Sigmoid colon (tissue), 7 donors: ENCODE measurements at places on chromosomes 1 and 21. TPM values are rescaled to one million over a fixed set of nuclear protein-coding genes. Genes with fewer than 3 reads are reported as not detected.

GRCh38 chr1:226447932-226448665 lies 40.2 kb upstream of the PARP1 start:
- H3K27me3 ChIP-seq, result no peaks in the 10 kb centered on the region
- H3K27ac ChIP-seq, result no peak overlapping the region
- no peak overlapping the region for H3K4me3 ChIP-seq

DNA sequence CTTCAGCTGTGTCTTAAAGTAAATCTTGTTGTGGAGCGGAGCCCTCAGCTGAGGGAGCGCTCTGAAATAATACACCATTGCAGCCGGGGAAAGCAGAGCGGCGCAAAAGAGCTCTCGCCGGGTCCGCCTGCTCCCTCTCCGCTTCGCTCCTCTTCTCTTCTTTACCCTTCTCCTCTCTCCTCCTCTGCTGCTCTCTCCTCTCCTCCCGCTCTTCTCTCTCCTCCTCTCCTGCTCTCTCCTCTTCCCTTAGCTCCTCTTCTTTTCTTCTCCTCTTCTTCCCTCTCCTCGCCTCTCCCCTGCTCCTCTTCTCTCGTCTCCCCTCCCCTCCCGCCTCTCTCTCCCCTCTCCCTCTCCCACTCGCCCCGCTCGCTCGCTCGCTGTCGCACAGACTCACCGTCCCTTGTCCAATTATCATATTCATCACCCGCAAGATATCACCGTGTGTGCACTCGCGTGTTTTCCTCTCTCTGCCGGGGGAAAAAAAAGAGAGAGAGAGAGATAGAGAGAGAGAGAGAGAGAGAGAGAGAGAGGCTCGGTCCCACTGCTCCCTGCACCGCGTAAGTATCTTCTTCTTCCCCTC lies at the start of gene PROX1:
Gene PROX1, plus strand, starts transcription at position 47 of the 580 bp plus-strand sequence. CDS start 8,563 bp downstream, outside the sequence.
- DNase-seq, result peak; percentile 73
- peaks cover 48% of the 10 kb centered on the region for H3K4me1 ChIP-seq
- peak within 1 kb of the TSS; percentile 92 for H3K27ac ChIP-seq
- H3K4me3 ChIP-seq, result peak within 1 kb of the TSS; percentile 66

DNA sequence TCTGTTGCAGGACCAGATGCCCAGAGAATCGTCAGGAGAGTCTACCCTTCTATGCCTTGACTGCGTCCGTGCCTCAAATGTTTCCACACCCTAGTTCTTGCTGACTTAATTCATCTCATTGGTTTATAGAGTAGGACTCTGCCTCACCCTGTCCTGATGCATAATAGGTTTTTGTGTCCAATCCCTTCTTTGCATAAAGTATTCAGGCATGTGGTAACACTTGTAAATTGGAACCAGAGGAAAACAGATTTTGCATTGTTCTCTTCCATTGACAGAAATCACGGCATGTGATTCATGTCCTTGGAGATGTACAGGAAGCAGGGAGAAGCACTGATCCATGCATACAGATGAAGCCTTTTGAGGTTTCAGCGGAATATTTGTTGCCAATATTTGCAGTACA lies 29.5 kb downstream of the PLPPR5 start:
- H3K36me3 ChIP-seq, result no peaks in the 10 kb centered on the region
- H3K4me3 ChIP-seq, result no peak overlapping the region
- no peaks in the 10 kb centered on the region for H3K4me1 ChIP-seq
- H3K27me3 ChIP-seq, result no peaks in the 10 kb centered on the region
- no peak for DNase-seq
- no peak overlapping the region for H3K27ac ChIP-seq

DNA sequence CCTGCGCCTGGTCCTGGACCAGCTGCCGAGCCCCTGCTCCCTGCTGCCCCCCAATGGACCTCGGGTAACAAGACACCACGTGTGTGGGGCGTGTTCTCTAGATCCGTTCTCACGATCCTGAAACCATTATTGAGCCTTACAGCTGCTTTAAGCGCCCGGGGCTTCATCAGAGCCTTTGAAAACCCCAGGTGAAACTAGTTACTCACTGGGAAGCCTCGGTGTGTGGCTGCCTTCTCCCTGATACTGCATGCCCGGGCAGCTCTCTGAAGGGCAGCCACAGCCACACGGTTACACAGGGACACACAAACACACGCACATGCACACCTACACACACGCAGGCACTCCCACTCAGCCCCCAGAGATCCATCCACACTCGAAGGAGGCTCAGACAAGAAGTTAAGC lies 5.3 kb downstream of the HES2 start:
- peaks cover 34% of the 10 kb centered on the region for H3K27me3 ChIP-seq
- H3K4me3 ChIP-seq, result no peak overlapping the region
- no peak overlapping the region for H3K27ac ChIP-seq

Gene OPTC
- total RNA-seq, result not detected

DNA sequence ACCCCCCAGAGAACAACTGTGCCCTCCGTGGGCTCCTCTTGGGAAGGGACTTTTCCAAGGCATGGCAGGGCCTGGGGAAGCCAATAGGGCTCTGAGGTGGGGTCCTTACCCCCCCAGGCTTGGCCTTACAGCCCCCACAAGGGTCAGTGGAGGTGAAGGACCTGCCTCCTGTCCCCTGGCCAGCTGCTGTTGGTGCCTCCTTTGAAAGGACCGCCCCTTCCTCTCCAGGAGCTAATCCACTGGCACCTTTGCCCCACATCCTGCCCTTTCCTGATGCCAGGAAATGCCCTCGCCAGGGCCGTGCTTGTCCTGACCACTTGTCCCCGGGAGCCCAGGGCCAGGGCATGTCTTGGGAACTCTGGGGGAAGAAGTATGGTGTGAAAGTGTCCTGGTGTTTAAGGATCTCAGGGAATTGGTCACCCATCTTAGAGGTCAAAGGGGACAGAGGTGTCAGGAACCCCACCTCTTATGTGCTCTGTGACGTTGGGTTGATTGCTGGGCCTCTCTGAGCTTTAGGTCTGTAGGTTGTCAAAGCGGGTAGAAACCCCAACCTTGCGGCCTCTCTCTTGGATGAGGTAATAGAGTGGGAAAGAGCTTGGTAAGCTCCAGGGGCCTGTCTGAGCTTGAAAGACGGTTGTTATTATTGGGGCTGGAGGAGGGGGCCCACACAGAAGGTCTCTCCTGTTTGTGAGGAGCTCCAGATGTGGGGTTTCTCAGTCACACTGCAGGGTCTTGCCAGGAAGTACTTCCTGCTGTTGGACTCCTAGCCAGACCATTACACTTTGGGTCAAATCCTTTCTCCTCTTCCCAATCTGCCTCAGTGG lies 2.8 kb downstream of the KCNQ4 start:
- H3K4me3 ChIP-seq, result no peak overlapping the region
- no peak for DNase-seq
- no peaks in the 10 kb centered on the region for H3K27me3 ChIP-seq
- H3K36me3 ChIP-seq, result no peaks in the 10 kb centered on the region
- H3K27ac ChIP-seq, result peak overlapping the region; percentile 89

Gene LCE1C
- total RNA-seq, result not detected

Gene RGS7
- 1.8 TPM for total RNA-seq

- no peak for DNase-seq
- no peaks in the 10 kb centered on the region for H3K27me3 ChIP-seq
- H3K4me1 ChIP-seq, result no peaks in the 10 kb centered on the region
- H3K27ac ChIP-seq, result no peak overlapping the region
- H3K4me3 ChIP-seq, result no peak overlapping the region
Measured at GRCh38 chr1:99731384-99731783, 35.1 kb downstream of the FRRS1 start.

Gene CYP4A22
- total RNA-seq, result not detected

DNA sequence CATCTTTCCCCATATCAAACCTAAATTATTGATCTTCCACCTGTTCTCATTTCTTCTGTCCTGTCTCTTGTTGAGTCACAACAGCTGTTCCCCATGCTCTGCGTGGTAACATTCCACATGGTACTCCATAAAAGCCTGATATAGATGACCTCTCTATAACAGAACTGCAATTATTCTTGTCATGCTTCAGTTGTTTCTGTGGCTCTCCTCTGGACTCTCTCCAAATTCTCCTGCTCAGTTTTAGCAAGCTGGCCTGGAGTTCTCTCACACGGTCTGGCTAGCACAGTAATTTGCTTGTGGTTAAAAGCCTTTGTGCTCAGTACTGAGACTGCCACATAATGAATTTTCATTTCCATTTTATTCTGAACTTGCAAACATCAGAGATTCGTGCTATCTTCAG lies 10.6 kb upstream of the LRRC39 start:
- peak overlapping the region; percentile 77 for H3K27ac ChIP-seq
- H3K36me3 ChIP-seq, result no peaks in the 10 kb centered on the region
- peak; percentile 67 for DNase-seq
- peaks cover 24% of the 10 kb centered on the region for H3K4me1 ChIP-seq

- no peak overlapping the region for H3K27ac ChIP-seq
- H3K4me3 ChIP-seq, result no peak overlapping the region
- no peaks in the 10 kb centered on the region for H3K27me3 ChIP-seq
- no peak for DNase-seq
Measured at GRCh38 chr21:34877485-34878128, 171.5 kb downstream of the RUNX1 start.

DNA sequence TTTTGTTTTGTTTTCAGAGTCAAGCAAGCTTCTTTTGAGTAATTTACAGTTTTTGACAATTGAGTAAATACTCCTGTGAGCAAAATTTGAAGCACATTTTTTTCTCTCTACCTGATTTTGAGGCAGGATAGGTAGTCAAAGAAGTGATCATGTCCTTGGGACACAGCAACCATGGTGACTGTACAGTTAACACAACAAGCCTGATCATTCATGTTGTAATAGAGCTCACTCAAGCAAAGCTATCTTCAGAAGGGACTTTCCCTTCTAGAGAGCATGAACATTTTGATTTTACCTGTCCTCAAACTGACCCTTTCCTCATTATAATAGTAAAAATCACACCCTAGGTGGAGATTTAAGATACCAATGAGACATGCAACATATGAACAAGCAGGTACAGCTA lies 126.5 kb upstream of the KCNK1 start:
- H3K27me3 ChIP-seq, result no peaks in the 10 kb centered on the region
- no peaks in the 10 kb centered on the region for H3K4me1 ChIP-seq
- no peaks in the 10 kb centered on the region for H3K36me3 ChIP-seq
- no peak overlapping the region for H3K4me3 ChIP-seq

- DNase-seq, result no peak
- no peak overlapping the region for H3K4me3 ChIP-seq
- H3K27me3 ChIP-seq, result no peaks in the 10 kb centered on the region
- no peak overlapping the region for H3K27ac ChIP-seq
- no peaks in the 10 kb centered on the region for H3K4me1 ChIP-seq
Measured at GRCh38 chr1:41740630-41741239, 178.0 kb downstream of the HIVEP3 start.

Gene CFHR4
- total RNA-seq, result not detected

Gene CRABP2
- total RNA-seq, result 7.8 TPM

Gene C1orf74
- total RNA-seq, result 1.4 TPM

GRCh38 chr1:6897138-6897537 lies 111.9 kb downstream of the CAMTA1 start:
- no peak for DNase-seq
- H3K36me3 ChIP-seq, result no peaks in the 10 kb centered on the region
- H3K27ac ChIP-seq, result no peak overlapping the region
- H3K4me1 ChIP-seq, result no peaks in the 10 kb centered on the region
- H3K27me3 ChIP-seq, result no peaks in the 10 kb centered on the region

DNA sequence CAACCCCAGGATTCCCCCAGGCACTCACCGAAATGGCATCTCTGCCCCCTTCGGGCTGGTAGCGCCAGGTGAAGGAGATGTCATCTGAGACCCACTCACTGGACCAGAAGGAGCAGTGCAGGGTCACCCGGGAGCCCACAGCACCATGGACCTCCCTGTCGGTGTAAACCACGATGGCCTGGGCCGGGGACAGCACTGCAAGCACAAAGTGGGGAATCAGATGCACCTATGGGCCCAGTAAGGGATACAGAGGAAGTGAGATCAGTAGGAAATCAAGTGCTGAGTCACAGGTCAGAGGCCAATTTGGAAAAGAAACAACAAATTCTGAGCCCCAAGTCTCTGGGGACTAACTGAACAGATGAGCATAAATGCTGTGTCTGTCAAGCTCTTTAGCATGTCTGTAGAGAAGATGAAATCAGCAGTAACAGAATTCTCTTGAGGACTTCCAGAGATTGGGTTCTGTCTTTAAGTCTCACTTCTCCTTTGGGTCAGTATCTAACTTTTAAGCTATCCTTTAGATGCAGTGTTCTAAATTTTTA lies 2.5 kb downstream of the MPZ start:
- H3K4me1 ChIP-seq, result peaks cover 26% of the 10 kb centered on the region
- no peak overlapping the region for H3K4me3 ChIP-seq
- H3K36me3 ChIP-seq, result no peaks in the 10 kb centered on the region
- no peaks in the 10 kb centered on the region for H3K27me3 ChIP-seq
- DNase-seq, result no peak

Gene FAM3B
- total RNA-seq, result not detected

DNA sequence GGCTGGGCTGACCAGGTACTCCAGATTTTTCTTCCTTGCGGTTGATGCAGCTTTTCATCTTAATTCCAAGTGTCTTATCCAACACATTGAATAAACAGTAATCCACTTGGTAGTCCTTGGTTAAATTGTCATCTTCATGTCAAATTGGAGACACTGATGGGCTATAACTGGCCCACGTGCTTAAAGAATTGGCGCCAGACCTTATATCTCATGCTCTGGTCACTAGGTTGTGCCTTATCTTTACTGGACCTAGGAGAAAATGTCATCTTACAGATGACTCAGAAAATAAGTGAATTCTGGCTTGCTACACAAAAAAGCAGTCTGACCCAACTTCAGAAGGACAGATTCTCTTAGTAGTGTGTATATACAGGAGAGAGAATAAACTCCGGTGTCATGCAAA lies 16.2 kb downstream of the LRRC42 start:
- H3K4me3 ChIP-seq, result no peak overlapping the region
- H3K27me3 ChIP-seq, result no peaks in the 10 kb centered on the region
- no peak for DNase-seq
- H3K4me1 ChIP-seq, result no peaks in the 10 kb centered on the region

- H3K4me1 ChIP-seq, result no peaks in the 10 kb centered on the region
- DNase-seq, result no peak
- H3K27me3 ChIP-seq, result no peaks in the 10 kb centered on the region
- H3K4me3 ChIP-seq, result no peak overlapping the region
Measured at GRCh38 chr1:167710836-167711235, 10.9 kb upstream of the MPZL1 start.

- DNase-seq, result no peak
- no peak overlapping the region for H3K27ac ChIP-seq
- peaks cover 42% of the 10 kb centered on the region for H3K4me1 ChIP-seq
- H3K36me3 ChIP-seq, result no peaks in the 10 kb centered on the region
Measured at GRCh38 chr1:113950908-113951307, 21.8 kb downstream of the HIPK1 start.

GRCh38 chr1:101060992-101061391 lies 35.4 kb upstream of the DPH5 start:
- no peak overlapping the region for H3K27ac ChIP-seq
- no peak overlapping the region for H3K4me3 ChIP-seq
- no peaks in the 10 kb centered on the region for H3K4me1 ChIP-seq

GRCh38 chr1:54487571-54488050 lies 60.4 kb upstream of the ACOT11 start:
- H3K4me1 ChIP-seq, result peaks cover 53% of the 10 kb centered on the region
- H3K27ac ChIP-seq, result peak overlapping the region; percentile 97
- H3K36me3 ChIP-seq, result no peaks in the 10 kb centered on the region
- peak overlapping the region; percentile 25 for H3K4me3 ChIP-seq
- no peak for DNase-seq

DNA sequence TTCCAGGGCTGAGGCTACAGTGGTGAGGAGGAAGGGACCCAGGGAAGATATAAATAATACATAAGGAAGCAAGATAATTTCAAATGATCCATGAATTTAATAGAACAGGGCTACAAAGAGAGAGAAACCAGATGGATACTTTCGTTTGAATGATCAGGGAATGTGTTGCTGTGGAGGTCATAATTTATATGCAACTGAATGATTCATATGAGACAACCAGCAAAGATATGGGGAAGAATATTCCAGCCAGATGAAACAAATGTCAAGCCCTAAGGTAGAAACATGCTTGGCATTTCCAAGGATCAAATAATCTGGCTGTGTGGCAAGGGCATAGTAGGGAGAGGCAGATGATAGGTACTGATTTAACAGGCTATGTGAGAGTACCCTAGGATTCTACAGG lies 84.8 kb upstream of the ZC3H11B start:
- no peak overlapping the region for H3K4me3 ChIP-seq
- no peaks in the 10 kb centered on the region for H3K36me3 ChIP-seq
- no peaks in the 10 kb centered on the region for H3K27me3 ChIP-seq
- DNase-seq, result no peak
